ENCODE measurements at places on chromosomes 2 and 18.

DNA sequence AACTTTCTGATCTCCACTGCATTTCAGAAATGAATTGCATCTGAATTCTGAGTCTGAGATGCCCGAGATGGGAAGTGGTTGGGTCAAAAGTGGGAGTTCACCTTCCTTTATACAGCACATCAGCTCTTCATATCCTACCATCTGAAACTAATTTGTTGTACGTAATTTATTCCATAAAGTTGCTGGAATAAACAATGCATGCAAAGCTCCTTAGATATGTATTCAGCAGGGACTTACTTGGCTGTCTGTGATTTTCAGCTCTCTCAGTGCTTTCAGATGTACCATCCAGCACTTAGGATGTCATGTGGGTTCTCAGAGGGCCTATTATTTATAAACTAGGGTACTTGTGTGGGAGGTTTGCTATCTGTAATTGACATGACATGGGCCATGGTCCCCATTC is 46.9 kb upstream of the EFEMP1 start:
- H3K27ac ChIP-seq, result no peak overlapping the region
- no peaks in the 10 kb centered on the region for H3K36me3 ChIP-seq
- peaks cover 18% of the 10 kb centered on the region for H3K4me1 ChIP-seq
- H3K4me3 ChIP-seq, result no peak overlapping the region
- no peak for DNase-seq

GRCh38 chr2:152500772-152501171 is 165.8 kb downstream of the FMNL2 start:
- H3K36me3 ChIP-seq, result no peaks in the 10 kb centered on the region
- H3K27me3 ChIP-seq, result no peaks in the 10 kb centered on the region
- H3K4me3 ChIP-seq, result no peak overlapping the region

DNA sequence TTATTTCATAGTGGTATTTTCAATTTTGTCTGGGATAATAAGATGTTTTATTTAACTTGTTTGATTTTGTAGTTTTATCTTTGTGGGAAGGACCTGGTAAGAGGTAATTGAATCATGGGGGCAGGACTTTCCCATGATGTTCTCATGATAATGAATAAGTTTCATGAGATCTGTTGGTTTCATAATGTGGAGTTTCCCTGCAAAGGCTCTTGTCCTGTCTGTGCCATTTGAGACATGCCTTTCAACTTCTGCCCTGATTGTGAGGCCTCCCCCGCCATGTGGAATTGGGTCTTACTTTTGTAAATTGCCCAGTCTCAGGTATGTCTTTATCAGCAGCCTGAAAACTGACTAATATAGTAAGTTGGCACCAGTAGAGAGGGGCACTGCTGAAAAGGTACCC is 77.8 kb upstream of the ARHGAP15 start:
- H3K27ac ChIP-seq, result no peak overlapping the region
- DNase-seq, result no peak
- no peaks in the 10 kb centered on the region for H3K27me3 ChIP-seq

- no peaks in the 10 kb centered on the region for H3K36me3 ChIP-seq
- peak; percentile 67 for DNase-seq
- H3K4me3 ChIP-seq, result peak overlapping the region; percentile 95
- H3K4me1 ChIP-seq, result peaks cover 11% of the 10 kb centered on the region
- no peaks in the 10 kb centered on the region for H3K27me3 ChIP-seq
- H3K27ac ChIP-seq, result peak overlapping the region; percentile 73
Observed at GRCh38 chr2:231781798-231782726, 980 bp upstream of the PDE6D start.

- DNase-seq, result peak; percentile 36
- H3K4me1 ChIP-seq, result 0 out of 2 replicates have a peak, but pooled peaks cover 7% of the 10 kb centered on the region
- H3K27ac ChIP-seq, result no peak overlapping the region
- H3K4me3 ChIP-seq, result no peak overlapping the region
Observed at GRCh38 chr2:8458503-8459459, 223.1 kb upstream of the ID2 start.

- DNase-seq, result no peak
Observed at GRCh38 chr2:203070701-203071100, 56.0 kb downstream of the NBEAL1 start.
